ENCODE measurements at places on chromosomes 2 and 18.
A peak's percentile ranks its signal among the peaks of the same experiment; 100 is the strongest.

- peak; percentile 50 for DNase-seq
These were observed 53.9 kb upstream of the CYTIP start for GRCh38 chr2:157497638-157498314.

GRCh38 chr2:160293391-160294091 is 93.5 kb upstream of the ITGB6 start:
- DNase-seq, result peak; percentile 94

GRCh38 chr18:62372156-62372555 is 47.0 kb downstream of the TNFRSF11A start:
- DNase-seq, result no peak

DNA sequence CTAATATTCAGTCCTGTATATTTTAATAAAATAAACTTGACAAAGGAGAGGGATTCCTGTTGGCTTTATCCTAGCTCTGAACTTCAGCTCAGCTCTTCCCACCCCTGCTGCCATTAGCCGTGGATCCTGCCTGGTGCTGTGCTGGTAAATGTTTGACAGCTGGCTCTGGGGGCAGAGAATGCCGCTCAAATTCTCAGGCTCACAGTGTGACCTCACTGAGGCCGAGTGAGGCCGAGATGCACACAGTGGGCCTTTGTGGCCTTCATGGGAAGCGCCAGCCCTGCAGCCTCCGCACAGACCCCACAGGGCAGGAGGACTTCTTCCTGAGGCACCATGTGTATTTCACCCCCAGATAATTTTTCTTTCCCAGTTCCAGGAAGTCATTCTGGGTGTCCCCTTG is 16.5 kb upstream of the FAHD2A start:
- no peak for DNase-seq

- peak; percentile 4 for DNase-seq
These were observed 777.6 kb upstream of the SOX11 start for GRCh38 chr2:4914551-4914950.

DNA sequence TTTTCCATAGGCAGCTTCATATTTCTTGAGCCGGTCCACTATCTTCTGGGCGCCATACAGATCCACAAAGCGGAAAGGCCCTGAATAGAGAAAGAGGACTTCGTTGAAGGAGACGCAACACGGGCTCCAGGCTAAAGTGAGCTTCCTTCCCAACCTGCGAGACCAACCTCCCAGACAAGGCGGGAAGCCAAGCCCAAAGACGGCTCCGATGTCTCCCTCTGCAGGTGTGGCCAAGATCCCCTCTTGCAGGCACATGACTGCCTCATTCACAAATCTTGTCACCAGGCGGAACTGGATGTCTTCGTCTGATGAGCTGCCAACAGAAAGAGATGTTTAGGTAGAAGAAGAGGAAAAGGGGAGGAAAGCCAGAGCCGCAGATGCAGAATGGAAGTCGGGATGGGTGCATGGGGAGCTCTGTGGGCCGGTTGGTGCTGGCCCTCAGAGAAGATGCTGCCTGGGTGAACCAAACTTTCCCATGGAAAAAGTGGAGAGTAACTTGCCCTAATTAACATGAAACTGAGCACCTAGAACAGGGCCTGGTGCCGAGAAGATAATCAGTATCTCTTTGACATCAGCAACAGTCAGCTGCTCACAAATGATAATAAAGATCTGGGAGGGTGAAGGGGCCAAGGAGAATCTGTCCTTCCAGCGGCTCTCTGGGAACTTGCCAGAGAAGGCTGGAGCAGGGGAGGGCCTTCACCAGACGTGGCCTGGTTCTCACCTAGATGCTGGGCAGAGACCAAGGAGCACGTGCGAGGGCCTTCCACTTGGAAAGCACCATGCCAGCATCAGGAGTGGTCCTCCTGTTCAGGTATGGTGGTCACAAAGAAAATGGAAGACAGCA is 18.6 kb downstream of the GAREM2 start:
- DNase-seq, result no peak

GRCh38 chr18:74652392-74652988 is 54.8 kb downstream of the ZNF407 start:
- DNase-seq, result peak; percentile 77

GRCh38 chr2:100470898-100471514 is 724 bp downstream of the NMS start:
- DNase-seq, result peak; percentile 21

GRCh38 chr18:79458131-79458838 is 62.6 kb downstream of the NFATC1 start:
- DNase-seq, result peak; percentile 93

- DNase-seq, result peak; percentile 73
These were observed 13.0 kb downstream of the YWHAQ start for GRCh38 chr2:9617749-9618148.

DNA sequence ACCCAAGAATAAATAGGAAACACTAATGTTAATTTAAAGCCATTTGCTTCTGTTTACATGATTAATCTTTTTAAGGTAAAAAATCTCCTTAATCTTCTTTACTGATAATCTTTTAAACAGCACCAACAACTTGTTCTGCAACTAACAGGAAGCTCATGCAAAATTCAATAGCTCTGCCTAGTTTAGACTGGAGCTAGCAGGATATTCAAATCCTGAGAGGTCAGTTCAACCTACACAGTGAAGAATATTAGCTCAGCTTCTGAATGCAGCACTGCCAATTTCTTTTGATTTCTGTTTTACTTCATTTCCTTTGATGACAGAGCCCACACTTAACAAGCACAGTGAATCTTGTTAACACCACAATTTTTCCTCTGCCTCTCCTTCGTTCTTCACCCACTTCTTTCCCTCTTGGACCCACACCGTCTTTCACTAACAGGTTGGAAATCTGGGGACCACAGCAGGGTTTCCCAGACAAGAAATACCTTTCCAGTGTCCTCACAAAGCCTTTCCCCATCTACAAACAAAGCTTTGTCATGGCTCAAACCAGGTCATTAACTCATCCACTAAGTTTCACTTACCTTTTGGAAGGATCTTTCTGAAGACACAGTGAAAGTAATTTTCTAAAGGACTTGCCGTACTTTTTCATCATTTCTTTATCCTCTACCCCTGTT is 109.8 kb downstream of the STK39 start:
- no peak for DNase-seq

GRCh38 chr2:201183365-201183727 is 405 bp downstream of the CASP10 start:
- no peak for DNase-seq

DNA sequence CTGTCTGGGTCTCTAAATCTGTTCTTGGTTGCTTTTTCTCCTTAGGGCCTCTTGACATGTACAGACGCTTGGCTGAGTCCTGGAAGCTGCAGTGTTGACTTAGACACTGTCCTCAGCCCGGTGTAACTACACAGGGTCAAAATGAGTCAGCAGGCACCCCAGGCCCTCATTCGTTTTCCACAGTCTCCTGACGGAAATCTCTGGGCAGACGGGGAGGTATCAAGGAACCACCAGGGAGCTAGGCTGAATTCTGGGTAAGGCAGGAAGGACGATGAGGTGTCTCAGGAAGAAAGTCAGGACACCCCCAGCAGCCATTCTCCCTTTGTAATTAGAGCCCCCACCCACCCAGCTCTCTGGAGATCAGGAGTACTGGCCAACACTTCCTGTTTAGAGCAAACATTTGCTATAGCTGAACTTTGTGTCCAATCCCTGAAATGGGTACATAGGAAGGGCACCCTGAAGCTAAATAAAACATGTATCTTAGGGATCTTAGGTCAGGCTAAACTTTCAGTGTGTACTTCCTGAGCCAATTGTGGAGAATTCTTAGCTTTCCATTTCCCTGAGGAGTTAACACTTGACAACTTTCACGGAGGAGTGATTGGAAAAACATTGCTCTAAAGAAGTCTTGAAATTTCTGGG is 23.9 kb upstream of the EPAS1 start:
- no peak for DNase-seq

DNA sequence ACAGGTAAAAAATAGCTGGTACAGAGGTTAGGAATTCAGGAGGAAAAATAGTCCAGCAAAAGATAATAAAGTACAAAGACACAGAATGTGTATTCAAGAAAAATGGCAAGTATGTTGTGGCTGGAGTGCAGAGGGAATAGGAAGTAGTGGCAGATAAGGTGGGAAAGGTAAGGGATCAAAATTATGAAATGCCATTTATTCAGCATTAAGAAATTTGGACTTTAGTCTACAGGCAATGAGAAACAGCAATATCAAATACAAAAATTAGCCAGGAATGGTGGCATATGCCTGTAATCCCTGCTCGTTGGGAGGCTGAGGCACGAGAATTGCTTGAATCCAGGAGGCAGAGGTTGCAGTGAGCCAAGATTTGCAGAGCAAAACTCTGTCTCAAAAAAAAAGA is 10.3 kb downstream of the MMADHC start:
- DNase-seq, result no peak

GRCh38 chr18:54210463-54210862 is 14.0 kb downstream of the MBD2 start:
- no peak for DNase-seq

DNA sequence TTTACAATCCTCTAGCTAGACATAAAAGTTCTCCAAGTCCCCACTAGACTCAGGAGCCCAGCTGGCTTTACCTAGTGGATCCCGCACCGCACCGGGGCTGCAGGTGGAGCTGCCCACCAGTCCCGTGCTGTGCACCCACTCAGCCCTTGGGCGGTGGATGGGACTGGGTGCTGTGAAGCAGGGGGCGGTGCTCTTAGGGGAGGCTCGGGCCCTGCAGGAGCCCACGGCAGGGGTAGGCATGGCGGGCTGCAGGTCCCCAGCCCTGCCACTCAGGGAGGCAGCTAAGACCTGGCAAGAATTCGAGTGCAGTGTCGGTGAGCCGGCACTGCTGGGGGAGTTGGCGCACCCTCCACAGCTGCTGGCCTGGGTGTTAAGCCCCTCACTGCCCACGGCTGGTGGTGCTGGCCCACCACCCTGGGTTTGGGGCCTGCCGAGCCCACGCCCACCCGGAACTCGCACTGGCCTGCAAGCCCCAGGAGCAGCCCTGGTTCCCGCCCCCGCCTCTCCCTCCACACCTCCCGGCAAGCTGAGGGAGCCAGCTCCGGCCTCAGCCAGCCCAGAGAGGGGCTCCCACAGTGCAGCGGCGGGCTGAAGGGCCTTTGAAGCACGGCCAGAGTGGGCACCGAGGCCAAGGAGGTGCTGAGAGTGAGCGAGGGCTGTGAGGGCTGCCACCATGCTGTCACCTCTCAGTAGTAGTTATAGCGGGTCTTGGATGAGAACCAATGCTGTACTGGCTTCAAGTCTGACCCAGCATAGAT is 255.2 kb downstream of the CDH7 start:
- DNase-seq, result no peak

DNA sequence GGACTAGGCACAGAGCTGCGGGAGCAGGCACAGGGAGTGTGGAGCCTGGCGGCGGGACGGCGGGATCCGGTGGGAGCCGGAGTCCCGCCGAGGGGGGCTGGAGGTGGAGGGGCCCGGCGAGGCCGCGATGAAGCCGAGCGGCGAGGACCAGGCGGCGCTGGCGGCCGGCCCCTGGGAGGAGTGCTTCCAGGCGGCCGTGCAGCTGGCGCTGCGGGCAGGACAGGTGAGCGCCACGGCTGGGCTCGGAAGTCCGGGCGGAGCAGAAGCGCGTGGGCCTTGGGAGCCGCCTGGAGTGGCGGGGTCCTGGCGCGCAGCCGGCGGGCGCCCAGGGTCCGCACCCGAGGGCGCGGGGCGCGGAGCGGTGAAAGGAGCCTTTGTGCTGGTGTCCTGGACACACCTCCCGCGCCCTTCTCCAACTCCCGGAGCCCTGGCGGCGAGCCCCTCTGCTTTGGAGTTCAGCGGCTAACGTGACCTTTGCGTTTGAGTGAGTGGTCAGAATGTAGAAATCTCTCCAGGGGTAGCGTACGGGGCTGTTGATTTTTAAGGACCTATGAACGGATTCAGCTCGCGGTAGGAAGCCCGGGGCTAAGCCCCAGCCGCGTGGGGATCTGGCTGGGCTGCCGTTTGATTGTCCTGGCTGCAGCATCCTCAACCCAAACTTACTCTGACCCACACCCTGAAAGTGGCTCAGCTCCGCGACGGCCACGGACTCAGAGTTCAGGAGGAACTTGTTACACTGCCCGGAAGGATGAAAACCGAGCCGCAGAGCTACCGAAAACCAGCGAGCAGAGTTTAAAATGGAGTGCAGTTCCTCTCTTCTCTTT is 448 bp downstream of the IMPA2 start:
- DNase-seq, result no peak

GRCh38 chr2:179614121-179614520 is 247.3 kb downstream of the ZNF385B start:
- DNase-seq, result no peak

DNA sequence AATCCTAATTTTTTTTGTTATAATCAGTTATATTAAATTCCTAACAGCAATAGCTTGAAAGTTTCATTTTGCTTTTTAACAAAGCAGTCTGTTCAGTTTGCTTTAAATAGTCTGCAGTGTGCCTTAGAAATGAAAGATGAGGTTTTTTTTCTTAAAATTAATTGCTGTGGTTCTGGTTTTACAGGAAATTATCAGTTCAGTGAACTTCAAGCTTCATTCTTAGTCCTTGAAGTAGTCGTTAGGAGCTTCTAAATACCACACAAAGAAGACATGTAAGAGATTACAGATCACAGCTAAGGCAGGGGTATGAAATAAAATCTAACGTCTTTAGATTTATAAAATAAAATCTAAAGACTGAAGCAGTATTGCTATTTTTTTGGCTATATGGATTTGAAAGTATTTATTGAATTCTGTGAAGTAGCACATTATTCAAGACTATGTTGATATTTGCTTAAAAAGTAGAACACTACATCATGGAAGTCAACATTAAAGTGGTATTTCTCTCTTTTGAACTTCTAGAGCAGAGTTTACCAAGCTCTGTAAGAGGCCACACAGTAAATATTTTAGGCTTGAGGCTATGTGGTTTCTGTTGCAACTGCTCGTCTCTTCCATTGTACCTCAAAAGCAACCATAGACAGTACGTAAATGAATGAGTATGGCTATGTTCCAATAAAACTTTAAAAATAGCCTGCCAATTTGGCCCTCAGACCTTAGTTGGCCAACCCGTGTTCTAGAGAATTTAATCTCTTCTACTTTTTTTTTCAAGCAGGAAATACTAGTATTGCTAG is 81.5 kb upstream of the STON1 start:
- DNase-seq, result peak; percentile 93

DNA sequence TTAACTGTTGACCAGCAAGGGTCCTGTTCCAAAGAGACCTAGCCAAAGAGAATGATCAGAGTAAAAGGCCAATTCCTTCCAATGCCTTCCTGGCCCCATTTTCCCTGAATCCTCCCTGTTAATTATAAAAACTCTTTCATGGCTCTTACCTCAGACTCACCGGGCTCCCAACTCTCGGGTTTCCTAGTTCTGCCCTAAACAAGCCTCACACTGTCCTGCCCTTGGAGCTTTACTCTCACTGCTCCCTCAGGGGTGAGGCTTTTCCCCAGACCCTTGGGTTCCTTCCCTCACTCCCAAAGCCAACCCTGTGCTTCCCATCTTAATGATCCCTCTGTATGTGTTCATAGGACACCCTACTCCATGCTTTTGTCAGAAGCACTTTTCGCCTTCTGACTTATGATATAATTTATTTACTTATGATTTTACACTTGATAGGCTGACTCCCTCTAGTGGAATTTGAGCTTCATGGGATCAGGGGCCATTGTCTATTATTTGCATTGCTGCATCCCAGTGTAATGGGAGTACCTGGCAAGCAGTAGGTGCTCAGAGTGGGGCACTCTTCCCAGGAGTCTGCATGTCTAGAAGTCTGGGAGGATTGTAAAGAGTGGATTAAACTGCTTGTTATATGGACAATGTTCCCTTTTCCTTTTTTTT is 29.9 kb upstream of the ZNG1B start:
- DNase-seq, result peak; percentile 7
